ENCODE measurements at places on chromosomes 1 and 21.

- DNase-seq: no peak
Measured at GRCh38 chr21:38660333-38661196, 145.2 kb upstream of the ETS2 start.

DNA sequence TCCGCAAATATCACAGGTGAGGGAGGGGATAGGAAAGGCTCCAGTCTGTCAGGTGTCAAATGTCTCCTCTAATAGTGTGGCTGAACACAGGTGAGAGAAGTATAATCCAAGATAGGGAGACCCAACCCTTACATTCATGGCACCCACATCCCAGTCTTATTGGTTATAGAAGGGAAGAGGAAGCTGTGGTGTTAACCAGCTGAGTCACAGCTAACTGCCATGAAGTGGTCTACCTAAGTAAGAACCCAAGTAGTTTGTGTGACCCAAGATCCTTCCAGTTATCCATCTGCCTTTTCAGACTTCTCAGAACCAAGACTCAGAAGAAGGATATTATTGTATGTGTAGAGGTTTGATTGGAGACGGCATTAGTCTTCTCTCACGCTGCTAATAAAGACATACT, 37.1 kb downstream of the DDAH1 start:
- DNase-seq: no peak

GRCh38 chr21:15000081-15000480, 64.7 kb downstream of the NRIP1 start:
- no peak for DNase-seq

DNA sequence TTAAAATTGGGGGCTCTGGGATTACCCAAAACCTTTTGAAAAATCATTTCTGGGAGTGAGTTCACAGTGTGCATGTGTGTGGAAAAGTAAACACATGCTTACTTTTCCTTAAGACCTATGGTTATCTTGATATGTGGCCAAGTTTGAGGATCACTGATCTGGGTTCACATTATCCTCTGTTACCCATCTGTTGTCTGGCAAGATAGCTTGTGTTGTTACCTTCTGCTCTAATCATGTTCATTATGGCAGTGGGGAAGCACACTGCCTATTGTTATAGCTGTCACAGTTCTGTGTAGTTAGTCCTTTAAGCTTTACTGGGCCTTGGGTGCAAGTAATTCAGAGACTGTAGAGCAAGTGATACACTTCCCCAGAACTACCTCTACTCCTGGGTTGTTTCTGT, 5.0 kb downstream of the CTBS start:
- no peak for DNase-seq

- DNase-seq: no peak
Measured at GRCh38 chr1:24484199-24484598, 18.4 kb upstream of the RCAN3 start.

DNA sequence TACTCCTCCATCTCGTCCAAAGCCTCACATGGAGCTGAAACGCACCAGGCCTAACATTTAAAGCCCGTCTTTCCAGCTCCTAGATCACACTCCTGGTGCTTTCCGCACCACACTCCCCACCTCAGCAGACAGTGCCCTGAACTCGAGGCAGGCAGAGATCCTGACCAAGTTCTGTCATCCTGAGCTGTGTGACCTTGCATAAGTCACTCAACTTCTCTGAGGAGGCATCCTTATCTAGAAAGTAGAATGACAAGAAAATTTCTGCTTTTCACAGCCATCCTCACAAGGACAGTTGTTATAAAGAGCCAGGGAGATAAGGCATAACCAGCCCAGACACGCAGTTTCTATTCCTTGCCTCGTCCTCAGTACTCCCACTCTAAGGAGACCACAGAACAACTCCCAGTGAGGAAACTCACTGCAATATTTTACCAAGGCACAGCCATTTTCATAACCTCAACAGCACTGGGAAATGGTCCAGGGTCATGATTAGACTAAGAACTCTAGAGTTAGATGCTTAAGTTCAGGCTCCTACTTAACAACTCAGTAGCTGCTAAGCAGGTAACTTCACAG, 3.1 kb downstream of the LRP8 start:
- DNase-seq: no peak

DNA sequence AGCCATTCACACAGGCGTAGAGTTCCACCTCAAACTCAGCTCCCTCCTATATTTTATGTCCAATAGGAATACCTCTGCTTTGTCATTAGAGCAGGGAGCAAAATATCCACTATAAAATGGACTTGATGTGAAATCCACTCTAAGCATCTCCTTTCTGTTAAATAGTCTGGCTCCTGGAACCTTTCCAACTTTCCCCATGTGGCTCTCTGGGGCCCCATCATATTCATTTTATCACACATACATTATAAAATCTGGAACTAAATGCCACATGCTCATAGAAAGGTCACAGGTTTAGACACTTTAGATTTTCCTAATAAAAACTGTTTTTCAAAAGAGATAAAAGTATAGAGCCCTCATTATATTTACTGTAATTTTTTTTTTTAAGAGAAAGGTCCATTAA, 82.1 kb downstream of the PTPN14 start:
- no peak for DNase-seq

DNA sequence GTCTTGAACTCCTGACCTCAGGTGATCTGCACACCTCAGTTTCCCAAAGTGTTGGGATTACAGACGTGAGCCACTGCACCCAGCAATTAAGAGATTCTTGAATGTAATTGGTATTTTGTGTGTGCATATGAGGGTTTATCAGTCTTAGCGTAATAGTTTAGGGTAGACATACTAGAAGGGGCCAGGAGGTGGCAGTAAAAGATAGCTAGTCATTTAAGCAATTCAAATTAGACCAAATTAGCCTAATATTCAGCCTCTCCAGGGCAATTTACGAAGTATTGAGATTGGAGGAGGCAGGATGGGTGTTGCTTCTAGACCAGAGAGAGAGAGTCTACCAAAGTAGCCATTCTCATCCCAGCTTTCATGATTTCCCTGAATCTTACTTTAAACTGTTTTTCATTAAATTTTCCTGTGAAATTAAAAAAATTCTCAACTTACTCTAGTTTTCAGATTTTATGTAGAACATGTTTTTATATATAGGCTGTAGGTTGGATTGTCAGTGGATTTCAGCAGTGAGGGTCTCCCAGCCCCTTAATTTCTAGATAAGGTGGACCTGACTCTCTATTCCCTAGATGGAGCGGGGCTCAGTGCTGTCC, 119.7 kb downstream of the HHAT start:
- DNase-seq: peak; percentile 15
